ENCODE measurements at places on chromosomes 5 and 9. TPM values are rescaled to one million over a fixed set of nuclear protein-coding genes. Genes with fewer than 3 reads are reported as not detected.

Gene GARIN3
- not detected for total RNA-seq

Gene IFNA21
- not detected for total RNA-seq

Gene TRIM7
- 15.7 TPM for total RNA-seq

Gene PLAA
- total RNA-seq, result 32.5 TPM

Gene BAAT
- total RNA-seq, result 0.07 TPM

Gene FAXDC2
- 0.34 TPM for total RNA-seq

Gene GAPT
- total RNA-seq, result not detected

Gene CATSPER3
- 0.21 TPM for total RNA-seq

Gene CACNA1B
- not detected for total RNA-seq

Gene HMCN2
- under 0.01 TPM for total RNA-seq

Gene ZDHHC12
- 47.3 TPM for total RNA-seq

Gene FAM174A
- total RNA-seq, result 45.8 TPM

Gene OR1J4
- total RNA-seq, result not detected

Gene LCP2
- not detected for total RNA-seq

Gene MELK
- 9.0 TPM for total RNA-seq

Gene SPINK6
- total RNA-seq, result not detected

Gene PAEP
- not detected for total RNA-seq

Gene RNF183
- not detected for total RNA-seq

Gene PCDHA11
- 2.5 TPM for total RNA-seq

Gene ARID3C
- 0.50 TPM for total RNA-seq

Gene PCDHA4
- total RNA-seq, result 2.3 TPM

Gene SPTAN1
- 317 TPM for total RNA-seq

Gene GHR
- total RNA-seq, result 4.6 TPM

Gene FBP2
- not detected for total RNA-seq

Gene ZFAND5
- 168 TPM for total RNA-seq

Gene HRCT1
- total RNA-seq, result 0.34 TPM

Gene OR13C3
- not detected for total RNA-seq

Gene APC
- 52.3 TPM for total RNA-seq

Gene ADAMTS16
- total RNA-seq, result not detected

Gene TRIM36
- total RNA-seq, result 0.71 TPM

Gene GFI1B
- not detected for total RNA-seq

Gene TNFSF8
- not detected for total RNA-seq

Gene NRG2
- total RNA-seq, result under 0.01 TPM

Gene NR2F1
- not detected for total RNA-seq

Gene LCN1
- not detected for total RNA-seq

Gene SOWAHA
- not detected for total RNA-seq

Gene MAP1B
- total RNA-seq, result 15.4 TPM

Gene SLC28A3
- 8.2 TPM for total RNA-seq

Gene CNTNAP3B
- 9.9 TPM for total RNA-seq

Gene RMND5B
- 36.4 TPM for total RNA-seq

Gene TAF11L8
- not detected for total RNA-seq

All from nasal cavity respiratory epithelium epithelial cell of viscerocranial mucosa (primary cell).